ENCODE measurements at places on chromosomes 7 and 10.

GRCh38 chr7:80247144-80247543 lies 112.5 kb downstream of the GNAI1 start:
- no peak for DNase-seq

DNA sequence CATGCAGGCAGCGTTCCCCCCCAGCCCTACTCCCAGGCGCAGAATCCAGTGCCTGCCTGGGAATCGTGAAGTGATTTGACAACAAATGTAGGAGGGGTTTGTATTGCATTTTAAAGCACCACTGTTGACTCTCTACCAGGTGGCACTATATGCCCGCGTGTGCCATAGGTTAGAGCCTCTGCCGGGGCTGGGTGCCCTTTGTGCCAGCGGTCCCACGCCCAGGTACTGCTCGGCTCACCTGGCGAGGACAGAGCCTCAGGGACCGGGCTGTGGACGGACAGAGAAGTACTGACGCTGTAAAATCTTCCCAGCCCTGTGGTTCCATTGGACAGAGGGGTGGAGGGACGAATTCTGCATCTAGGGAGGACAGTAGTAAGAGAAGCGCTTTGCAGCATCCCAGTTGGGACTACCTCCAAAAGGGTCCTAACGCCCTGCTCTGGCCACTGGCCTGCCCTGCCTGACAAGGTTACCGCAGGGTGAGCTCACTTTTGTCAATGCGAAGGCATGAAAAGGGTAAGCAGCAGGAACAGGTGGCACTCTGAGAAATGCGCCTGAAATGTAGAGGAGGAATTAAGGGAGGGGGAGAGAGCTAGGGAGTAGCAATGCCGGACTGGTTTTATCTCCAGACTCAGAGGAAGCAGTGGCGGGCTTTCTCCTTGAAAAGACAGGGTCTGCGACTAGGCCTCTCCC lies 788 bp upstream of the CACNA2D1 start:
- no peak for DNase-seq

GRCh38 chr10:21532694-21533466 lies 1.2 kb upstream of the MLLT10 start:
- no peak for DNase-seq

GRCh38 chr7:155951554-155952158 lies 139.4 kb upstream of the SHH start:
- DNase-seq, result no peak

DNA sequence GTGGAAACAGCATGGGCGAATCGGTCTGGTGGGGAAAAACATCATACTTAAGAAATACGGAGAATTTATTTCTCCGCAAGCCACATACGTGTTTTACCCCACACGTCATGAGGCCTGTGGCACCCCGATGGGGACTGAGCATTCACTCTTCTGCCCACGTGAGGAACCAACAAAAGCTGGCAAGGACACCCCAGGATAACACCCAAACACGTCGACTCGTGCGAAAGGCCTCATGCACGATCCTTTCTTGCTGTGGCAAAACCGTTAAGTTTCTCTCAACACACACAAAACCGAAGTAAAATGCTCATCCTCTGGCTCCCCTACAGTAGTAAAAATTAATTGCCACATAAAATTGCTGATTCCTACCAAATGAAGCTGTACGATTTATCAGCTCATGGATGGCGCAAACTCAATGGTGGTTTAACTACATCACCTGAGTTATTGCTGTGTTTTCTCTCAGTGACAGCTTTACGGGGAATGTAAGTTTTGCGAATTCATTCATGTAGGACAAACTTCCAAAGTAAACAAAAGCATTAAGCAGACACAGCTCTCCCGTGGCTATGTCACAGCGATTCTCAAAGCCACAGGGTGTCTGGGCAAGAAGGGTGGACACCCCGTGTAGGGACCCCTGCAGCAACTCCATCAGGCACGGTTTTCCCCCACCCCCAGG lies 97.0 kb downstream of the CTBP2 start:
- DNase-seq, result no peak

- no peak for DNase-seq
Observed at GRCh38 chr7:55423891-55424290, 58.8 kb downstream of the LANCL2 start.

DNA sequence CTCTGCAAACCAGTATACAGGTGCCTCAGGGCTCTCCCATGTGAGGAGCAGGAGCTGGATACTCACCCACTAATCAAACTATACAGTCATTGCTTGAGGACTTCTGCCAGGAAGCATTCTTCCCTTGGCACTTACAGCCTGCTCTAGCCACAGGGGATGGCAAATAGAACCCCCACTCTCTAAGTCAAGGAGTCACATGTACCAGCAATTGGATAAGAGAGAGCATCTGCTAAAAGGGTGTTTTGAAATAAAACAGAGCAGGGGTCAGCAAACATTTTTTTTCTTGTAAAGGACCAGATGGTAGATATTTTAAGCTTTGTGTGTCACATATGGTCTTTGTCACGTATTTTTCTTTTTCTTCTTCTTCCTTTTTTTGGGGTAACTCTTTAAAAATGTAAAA lies 865.2 kb upstream of the GHITM start:
- DNase-seq, result no peak

GRCh38 chr10:69318106-69318866 lies 40.0 kb downstream of the HK1 start:
- DNase-seq, result peak; percentile 91

DNA sequence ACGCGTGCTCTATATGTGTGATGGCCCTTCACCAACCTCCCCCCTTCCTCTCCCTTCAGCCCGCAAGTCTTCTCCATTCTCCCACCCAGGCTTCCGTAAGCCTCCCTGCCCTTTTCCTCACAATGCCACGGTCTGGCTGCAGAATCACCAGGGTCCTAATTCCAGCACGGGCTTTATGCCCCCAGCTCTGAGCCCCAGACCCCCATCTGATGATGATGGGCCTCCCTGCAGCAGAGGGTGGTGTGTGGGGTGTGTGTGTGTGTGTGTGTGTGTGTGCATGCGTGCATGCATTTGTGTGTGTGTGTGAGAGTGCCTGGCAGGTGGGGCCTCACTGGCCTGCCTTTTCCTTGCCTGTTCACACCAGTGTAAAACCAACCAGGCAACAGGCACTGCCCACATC lies 109.9 kb downstream of the OAT start:
- no peak for DNase-seq

DNA sequence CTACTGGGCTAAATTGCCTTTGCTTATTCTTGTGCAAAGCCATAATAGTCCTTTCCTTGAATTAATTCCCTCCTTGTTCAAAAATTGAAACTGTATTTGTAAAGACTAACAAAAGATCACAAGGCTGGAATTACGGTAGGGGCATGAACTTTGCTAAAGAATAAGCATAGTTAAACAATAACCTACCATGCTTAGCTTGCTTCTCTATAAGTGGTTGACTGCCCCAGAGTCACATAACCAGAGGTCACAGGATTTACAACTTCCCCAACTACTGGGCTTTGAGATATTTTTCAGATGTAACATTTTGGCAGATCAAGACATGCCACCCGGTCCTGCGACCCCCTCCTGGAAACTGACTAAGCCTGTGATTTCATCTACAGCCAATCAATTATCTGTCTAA lies 181.4 kb downstream of the GPAM start:
- no peak for DNase-seq

DNA sequence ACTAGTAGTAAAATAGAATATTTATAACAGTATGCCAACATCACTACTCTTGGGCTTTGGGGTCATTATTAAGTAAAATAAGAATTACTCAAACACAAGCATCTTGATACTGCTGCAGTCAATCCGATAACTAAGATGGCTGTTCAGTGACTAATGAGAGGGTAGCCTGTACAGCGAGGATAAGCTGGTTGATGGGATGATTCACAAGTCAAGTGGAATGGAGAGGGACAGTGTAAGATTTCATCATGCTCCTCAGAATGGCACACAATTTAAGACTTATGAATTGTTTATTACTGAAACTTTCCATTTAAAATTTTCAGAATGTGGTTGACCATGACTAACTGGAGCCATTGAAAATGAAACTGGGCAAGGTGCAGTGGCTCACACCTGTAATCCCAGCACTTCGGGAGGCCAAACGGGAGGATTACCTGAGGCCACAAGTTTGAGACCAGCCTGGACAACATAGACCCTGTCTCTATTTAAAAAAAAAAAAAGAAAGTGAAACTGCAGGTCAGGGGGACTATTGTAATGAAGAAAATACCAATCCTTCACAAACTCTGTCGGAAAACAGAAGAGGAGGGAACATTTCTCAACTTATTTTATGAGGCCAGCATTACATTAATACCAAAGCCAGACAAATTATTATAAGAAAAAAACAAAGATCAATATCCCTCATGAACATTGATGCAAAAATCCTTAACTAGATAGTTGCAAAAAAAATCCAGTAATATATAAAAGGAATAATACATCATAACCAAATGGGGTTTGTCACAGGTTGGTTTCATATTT lies 11.2 kb downstream of the AVL9 start:
- DNase-seq, result no peak

GRCh38 chr10:96168546-96168945 lies 38.4 kb downstream of the ZNF518A start:
- no peak for DNase-seq

GRCh38 chr10:11015446-11015934 lies 2.2 kb upstream of the CELF2 start:
- DNase-seq, result no peak

GRCh38 chr7:150753239-150753638 lies 16.0 kb downstream of the GIMAP5 start:
- no peak for DNase-seq

DNA sequence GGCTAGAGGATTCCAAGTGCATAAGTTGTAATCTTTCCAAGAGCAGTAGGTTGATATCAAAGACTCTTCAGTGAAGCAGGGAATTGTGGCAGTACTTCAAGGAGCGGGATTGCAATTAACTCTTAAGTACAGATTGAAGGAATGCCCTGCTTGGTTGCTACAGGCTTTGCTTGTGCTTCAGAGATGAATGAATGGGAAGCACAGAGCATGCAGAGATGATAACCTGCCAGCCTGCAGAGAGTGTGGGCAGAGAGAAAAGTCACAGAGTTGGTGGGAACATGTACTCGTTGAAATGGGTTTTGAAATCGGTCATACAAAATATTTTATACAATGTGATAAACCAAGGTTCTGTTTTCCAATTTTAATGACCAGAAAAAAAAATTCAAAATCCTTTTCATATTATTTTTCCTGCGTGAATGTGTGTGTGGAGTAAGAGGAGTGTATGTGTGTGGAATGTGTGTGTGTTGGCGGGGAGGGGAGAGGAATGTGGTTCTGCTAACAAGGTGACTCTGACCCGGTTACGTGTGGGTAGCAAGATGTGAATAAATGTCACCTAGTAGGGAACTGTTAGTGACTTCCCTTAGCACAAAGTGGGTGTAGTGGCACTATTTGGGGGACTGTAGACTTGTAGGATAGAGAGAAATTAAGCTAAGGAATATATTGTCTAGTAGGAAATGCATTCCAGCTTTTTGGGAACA lies 697.8 kb downstream of the GATA3 start:
- no peak for DNase-seq

DNA sequence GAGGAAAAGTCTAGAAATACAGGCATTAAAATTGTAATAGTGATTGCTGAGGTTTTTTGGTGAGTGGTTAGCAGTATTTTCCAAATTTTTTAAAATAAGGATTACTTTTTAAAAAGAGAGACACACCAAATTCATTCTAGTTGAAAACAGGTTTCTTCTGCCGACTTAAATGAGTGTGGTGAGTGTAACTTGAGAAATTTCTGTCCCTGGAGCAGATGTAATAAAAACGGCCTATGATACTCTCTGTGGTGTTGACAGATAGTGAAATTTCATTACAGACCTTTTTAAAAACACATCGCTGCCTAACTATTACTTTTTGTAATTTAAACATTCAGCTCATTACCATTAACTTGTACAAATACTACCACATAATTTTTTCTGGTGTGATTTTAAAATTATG lies 90.1 kb downstream of the CYP51A1 start:
- no peak for DNase-seq

DNA sequence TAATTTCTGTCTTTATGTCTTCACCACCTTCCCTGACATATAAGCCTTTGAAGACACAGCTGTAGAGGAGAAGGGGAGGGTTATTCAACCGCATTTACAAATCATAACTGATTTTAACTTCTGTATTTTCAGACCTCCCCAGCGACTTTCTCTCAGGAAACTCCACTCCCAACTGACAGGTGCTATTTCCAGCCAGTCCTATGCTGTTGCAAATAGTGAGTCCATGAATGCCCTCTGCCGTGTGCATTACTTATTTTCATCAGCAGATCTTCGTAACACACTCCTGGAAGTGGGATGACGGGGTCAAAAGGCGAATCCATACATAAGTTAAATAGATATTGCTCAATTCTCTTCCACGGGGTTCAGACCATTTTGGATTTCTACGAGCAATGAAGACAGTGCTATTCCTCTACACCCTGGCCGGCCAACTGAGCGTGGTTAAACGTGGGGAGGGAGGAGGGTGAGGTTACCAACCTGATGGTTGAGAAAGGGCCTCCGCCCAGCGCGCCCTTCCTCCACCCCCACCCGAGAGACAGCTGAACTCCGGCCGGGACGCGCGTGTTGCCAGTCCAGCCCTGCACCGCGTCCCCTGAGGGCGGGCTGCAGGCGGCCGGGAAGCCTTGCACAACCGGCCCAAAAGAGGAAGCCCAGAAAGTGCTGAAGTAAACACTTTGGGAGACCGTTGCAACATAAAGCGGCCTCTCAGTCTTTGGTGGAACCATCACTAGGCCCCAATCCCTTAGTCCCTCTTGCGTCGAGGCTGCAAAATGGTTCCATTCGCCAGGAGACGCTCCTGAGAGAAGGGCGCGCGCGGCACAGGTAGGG lies at the start of gene APBB1IP:
APBB1IP (plus strand) TSS at position 705 of the 825 bp plus-strand sequence. CDS start 53,986 bp downstream, outside the sequence.
- peak; percentile 86 for DNase-seq

GRCh38 chr7:50690541-50691011 lies 92.1 kb downstream of the GRB10 start:
- DNase-seq, result no peak

- DNase-seq, result peak; percentile 52
Observed at GRCh38 chr7:37732253-37732652, 48.7 kb downstream of the GPR141 start.

DNA sequence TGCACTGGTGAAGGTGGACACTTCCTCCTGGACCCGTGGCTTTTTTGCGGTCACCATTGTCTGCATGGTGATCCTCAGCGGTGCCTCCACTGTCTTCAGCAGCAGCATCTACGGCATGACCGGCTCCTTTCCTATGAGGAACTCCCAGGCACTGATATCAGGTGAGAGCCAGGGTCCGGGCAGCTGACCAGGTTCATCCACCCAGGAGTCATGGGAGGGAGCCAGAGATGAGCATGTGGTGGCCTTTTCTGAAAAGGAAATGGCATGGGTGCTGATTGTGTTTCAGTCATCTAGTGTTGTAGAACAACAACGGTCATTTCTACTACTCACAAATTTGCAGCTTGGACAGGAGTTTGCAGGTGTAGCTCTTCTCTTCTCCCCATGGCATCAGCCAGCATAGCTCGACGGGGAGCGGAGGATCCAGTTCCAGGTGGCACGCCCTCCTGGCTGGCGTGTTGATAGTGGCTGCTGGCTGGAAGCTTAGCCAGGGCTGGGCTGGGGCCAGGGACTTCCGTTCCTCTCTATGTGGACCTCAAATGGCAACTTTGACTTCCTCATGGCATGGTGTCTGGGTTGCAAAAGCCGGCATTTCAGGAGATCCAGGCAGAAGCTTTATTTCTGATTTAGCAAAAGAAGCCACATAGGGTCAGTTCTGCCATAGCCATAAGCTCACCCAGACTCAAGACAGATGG lies 32.7 kb downstream of the SLC29A3 start:
- DNase-seq, result no peak

GRCh38 chr7:17774716-17775288 lies 165.5 kb downstream of the SNX13 start:
- no peak for DNase-seq
